Stimulated activated CD4-positive, alpha-beta T cell treated with anti-CD3 and anti-CD28 coated beads, Interleukin-15, amount 100 ng/mL, for 1 hour (primary cell): ENCODE measurements at places on chromosomes 12 and 14.

- DNase-seq = no peak
Measured at GRCh38 chr14:99581938-99582337, 22.1 kb downstream of the CCDC85C start.

GRCh38 chr12:72570601-72571000 is 298.4 kb downstream of the TRHDE start:
- DNase-seq = no peak

DNA sequence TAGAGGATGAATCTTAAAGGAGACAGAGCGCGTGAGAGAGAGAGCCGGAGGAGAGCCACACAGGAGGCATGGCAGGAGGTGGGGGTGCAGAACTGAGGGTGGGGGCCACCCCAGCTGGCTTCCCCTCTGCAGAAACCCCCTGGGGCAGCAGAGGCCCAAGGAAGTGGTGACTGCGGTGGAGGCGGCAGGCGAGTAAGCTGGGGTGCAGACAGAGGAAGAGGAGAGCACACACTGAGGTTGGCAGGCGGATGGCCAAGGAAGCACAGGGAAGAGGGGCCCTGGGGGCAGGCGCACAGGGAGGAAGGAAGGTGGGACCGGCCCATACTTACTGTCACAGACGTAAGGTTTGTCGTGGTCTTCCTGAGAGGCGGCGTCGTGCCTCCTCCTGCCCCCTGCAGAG is 179.8 kb downstream of the DPF3 start:
- no peak for DNase-seq

GRCh38 chr12:104215638-104216297 is at the start of gene TXNRD1:
Gene TXNRD1, plus strand, starts transcription at chr12:104215779. Its CDS starts 24 bp downstream, at chr12:104215803.
- peak; percentile 81 for DNase-seq

- DNase-seq = peak; percentile 30
Measured at GRCh38 chr14:103629503-103630121, 601 bp downstream of the KLC1 start.

DNA sequence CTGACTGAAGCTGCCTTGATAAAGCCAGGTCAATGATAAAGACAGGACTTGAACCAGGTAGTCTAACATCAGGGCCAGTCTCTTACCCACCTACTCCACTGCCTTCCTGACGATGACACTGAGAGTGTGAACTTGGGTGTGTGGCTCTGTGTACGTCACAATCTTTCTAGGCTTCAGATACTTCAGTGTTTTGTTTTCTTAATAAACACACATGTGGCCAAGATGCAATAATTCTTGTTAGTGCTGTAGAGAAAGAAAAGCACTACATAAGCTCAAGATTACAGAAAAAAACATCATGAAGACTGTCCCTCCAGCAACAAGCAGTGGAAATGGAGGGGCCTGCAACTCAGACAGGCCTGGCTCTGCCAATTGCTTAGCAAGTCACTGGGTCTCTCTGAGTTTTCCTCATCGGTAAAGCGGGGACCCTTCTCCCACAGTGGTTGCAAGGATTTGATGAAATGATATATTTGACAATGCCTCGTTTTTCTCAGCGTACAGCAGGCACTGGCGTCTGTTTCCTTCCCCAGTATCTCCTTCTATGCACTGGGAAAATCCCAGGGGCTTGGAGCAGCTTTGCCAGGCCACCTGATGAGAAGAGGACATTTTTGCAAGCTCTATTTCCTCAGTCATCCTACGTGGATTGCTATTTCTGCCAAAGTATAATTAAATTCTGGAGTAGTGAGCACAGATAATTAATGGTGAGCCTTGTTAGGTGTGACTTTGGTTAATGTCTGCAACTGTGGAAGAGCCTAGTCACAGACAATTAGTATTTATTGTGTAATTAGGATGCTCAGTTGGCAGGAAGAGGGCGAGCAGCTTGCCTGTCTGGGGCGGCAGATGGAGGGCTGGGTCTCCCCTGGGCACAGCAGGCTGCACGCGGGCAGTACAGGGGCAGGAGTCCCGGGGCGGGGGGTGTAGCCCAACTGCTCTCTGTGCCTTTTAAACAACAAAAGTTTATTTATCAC is 55.8 kb upstream of the CHGA start:
- DNase-seq = no peak

GRCh38 chr12:92134638-92135274 is 10.9 kb downstream of the BTG1 start:
- no peak for DNase-seq

- DNase-seq = no peak
Measured at GRCh38 chr12:45224311-45224710, 8.4 kb downstream of the ANO6 start.

DNA sequence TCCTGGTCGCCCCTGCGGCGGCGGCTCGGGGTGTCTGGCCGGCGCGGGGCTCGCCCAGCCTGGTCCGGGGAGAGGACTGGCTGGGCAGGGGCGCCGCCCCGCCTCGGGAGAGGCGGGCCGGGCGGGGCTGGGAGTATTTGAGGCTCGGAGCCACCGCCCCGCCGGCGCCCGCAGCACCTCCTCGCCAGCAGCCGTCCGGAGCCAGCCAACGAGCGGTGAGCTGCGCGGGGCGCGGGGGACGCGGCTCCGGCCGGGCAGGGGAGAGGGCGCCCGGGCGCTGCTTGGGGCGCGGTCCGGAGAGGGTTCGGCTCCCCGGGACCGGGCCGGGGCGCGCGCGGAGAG is at the start of gene LGALS3:
TSS of gene LGALS3 (plus strand) at position 167 of the 342 bp plus-strand sequence. CDS start 8,122 bp downstream, outside the sequence.
- peak; percentile 12 for DNase-seq

- peak; percentile 13 for DNase-seq
Measured at GRCh38 chr12:22543246-22544037, 900 bp downstream of the C2CD5 start.

DNA sequence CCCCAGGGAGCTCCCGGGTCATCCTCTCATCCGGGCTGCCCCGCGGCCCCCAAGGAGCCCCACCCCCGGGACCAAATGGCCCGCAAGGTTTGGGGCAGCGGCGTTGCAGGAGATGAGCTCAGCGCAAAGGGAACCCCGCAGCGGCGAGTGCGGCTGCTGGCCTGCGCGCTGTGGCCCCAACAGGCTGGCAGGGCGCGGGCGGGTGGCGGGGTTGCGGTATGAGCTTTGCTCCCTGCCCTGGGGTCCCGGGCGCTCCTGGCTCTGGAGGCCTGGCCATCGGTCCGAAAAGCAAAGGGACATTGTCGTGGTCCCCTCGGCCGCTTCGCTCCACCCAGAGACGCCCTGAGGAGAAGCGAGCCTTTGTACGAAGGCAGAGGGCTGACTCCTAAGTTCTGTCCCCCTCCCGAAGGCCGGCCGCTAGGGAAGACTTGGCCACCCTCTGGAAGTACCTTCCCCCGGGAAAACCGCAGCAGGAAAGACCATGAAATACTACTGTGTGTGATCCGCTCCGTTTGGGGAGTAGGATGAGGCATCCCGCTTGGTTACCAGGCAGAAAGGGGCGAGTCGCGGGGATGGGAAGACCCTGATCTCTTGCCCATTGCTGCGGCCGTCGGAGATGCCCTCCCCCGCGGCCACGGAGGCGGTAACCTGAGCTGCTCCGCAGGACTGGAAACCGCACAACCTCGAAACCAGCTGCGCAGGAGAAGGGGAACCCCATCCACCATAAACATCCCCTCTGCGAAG is 620 bp upstream of the NID2 start:
- DNase-seq = no peak

GRCh38 chr12:53499266-53500141 is at the start of gene MAP3K12:
Gene MAP3K12, minus strand, starts transcription at chr12:53499458. Its CDS starts 12,067 bp downstream, at chr12:53487391.
- peak; percentile 42 for DNase-seq

DNA sequence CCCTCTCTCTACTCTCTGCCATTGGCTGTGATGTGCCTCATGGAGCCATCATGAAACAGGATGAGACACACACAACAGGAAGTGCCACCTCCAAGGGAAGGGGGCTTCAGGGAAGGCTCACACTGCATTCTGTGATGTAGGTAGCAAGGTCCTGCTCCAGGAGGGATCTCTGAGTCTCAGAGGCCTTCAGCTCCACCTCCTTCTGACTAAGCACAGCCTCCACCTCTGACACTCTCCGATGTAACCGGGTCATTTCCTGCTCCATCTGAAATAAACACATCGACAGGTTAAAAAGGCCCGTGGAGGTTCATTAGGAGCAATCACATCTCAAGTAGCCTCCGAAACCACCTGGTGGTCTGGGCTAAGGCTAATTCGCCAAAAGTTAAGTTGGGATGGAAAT is 93.3 kb downstream of the CIT start:
- no peak for DNase-seq

DNA sequence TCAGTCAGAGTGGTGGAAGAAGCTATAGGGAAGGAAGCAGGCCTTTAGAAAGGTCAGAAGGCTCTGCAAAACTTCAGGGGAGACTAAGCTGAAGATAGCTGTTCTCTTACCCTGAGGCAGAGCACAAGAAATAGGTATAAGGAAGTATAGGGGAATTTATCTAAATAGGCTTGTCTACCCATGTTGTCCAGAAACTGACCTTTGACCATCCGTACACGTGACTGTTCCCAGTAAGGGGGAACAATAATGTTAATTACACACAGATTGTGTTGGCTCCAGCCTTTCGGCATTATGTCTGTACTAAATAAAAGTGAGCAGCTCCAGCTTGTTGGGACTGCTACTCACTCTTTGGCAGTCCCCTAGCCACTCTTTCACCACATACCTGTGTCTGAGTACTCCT is 59.0 kb downstream of the SLCO1B1 start:
- DNase-seq = no peak

DNA sequence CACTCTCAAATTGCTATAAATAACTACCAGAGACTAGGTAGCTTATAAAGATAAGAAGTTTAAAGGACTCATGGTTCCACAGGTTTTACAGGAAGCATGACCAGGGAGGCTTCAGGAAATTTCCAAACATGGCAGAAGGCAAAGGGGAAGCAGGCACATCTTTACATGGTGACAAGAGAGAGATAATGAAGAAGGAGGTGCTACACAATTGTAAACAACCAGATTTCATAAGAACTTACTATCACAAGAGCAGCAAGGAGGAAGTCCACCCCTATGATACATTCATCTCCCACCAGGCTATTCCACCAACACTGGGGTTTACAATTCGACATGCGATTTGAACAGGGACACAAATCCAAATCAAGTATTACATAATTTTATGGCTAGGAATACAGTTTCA is 257.7 kb downstream of the BTG1 start:
- DNase-seq = no peak

GRCh38 chr12:123532808-123533649 is 490 bp downstream of the RILPL1 start:
- DNase-seq = no peak

GRCh38 chr12:1662761-1663439 is 28.0 kb upstream of the ADIPOR2 start:
- DNase-seq = peak; percentile 12

GRCh38 chr12:76830436-76830835 is 48.4 kb downstream of the CSRP2 start:
- no peak for DNase-seq

DNA sequence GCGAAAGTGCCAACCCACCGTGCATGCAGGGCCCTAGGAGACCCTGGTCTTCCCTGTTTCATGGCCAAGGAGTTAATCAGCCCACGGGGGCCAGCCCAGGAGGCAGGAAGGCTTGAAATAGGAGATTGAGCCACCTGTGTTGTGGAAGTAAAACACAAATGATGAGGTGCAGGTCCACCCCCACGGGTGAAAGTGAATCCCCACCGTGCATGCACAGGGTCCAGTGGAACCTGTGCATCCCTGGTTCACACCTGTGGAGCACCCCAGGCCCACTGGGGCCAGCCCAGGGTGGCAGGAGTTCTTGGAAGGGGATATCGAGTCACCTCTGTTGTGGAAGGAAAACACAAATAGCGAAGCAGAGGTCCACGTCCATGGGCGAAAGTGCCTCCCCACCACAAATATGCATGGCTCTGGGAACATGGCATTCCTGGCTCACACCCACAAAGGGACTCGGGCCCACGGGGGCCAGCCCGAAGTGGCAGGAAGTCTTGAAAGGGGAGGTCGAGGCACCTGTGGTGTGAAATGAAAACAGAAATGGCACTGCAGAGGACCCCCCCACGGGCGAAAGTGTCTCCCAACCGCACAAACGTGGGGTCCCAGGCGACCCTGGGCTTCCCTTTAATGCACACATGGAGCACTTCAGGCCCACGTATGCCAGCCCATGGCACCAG is 381.5 kb downstream of the ALG10 start:
- no peak for DNase-seq

GRCh38 chr14:76696361-76696760 is 64.9 kb upstream of the VASH1 start:
- no peak for DNase-seq

- no peak for DNase-seq
Measured at GRCh38 chr12:22653075-22653474, 28.1 kb downstream of the ETNK1 start.
